H1 (cell line): ENCODE measurements at places on chromosomes 2 and 18. TPM values are rescaled to one million over a fixed set of nuclear protein-coding genes. Genes with fewer than 3 reads are reported as not detected.

DNA sequence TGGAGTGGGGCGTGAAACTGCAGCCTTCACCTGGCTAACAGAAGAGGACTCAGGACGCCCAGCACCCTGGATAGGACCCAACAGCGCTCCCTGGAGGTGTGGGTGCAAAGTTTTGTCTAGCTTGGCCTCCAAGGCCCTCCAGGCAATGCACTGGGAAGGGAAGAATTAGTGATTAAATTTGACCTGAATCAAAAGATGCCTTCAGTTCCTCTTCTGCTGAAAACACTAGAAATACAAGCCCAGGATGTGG, 779 bp upstream of the TRIB2 start:
- DNase-seq, result peak; percentile 68

DNA sequence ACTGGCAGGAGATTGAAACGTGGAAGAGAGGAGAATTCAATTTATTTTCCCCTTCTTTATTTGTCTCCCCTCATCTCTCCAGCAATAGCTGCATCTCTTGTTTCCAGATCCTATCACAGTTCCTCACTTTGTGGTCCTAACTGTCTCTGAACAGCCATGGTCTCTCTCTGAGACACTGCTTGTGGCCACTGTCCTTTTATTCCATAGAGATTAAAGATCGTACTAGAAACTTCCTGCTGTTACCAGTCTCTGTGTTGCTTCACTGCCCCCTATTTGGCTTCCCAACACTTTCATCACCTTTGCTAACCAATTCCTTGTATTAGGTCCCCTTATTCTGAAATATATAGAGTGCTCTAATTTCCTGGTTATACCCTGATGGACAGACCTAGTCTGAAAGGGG, 48.9 kb upstream of the CAVIN2 start:
- no peak for DNase-seq

- no peak for DNase-seq
Measured at GRCh38 chr2:157469726-157470125, 25.8 kb upstream of the CYTIP start.

DNA sequence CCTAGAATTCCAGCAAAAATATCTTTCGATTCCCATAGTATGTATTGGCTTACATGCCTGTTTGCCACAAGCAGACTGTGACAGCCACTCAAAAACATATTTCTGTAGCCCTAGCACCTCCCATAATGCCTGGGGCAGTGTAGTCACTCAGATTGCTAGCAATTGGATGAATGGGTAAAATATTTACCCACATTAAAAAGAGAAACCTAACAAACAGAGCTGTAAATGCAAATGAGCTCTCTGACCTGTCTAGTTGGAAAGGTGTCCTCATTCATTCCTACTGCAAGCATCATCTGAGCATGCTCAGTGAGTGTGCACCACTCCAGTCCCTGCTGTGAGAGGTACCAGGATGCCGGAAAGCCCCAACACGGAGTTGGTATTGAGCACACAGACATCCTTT, 234.0 kb upstream of the RAB12 start:
- no peak for DNase-seq

SCN9A gene
- total RNA-seq, result 6.1 and 6.2 TPM in 2 replicates

GRCh38 chr2:86488561-86489250, 47.5 kb downstream of the KDM3A start:
- DNase-seq, result no peak
